ENCODE measurements at places on chromosomes 1 and 21.

GRCh38 chr1:211557894-211558625 is 20.9 kb downstream of the SLC30A1 start:
- no peak for DNase-seq

GRCh38 chr1:236403905-236404696 is 10.0 kb downstream of the EDARADD start:
- no peak for DNase-seq

GRCh38 chr1:16067127-16067768 is 6.2 kb downstream of the FAM131C start:
- no peak for DNase-seq

DNA sequence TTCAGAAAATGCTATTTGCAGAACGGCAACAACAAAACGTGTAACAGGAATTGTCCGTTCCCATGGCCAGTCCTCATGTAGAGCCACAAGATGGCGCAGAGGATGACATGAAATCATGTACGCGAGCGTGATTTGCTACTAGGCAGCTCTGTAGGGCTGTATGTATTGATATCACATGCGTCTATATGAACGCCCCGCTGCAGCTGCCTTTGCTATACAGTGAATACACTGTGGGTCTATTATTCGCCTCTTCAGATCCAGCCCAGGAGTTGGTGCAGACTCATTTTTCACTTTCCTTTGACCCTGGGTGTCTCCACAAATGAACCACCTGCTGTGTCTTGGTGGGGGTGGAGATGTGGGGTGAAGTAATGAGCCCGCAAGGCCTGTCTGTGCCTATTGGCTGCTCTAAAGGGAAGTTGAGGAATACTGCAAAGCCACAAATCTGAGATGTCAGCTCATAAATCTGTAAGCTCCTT is 361.5 kb downstream of the KIF26B start:
- DNase-seq = no peak

- DNase-seq = no peak
Measured at GRCh38 chr1:183651612-183652011, 1.5 kb downstream of the APOBEC4 start.

GRCh38 chr1:230002164-230002803 is 64.8 kb upstream of the GALNT2 start:
- no peak for DNase-seq

DNA sequence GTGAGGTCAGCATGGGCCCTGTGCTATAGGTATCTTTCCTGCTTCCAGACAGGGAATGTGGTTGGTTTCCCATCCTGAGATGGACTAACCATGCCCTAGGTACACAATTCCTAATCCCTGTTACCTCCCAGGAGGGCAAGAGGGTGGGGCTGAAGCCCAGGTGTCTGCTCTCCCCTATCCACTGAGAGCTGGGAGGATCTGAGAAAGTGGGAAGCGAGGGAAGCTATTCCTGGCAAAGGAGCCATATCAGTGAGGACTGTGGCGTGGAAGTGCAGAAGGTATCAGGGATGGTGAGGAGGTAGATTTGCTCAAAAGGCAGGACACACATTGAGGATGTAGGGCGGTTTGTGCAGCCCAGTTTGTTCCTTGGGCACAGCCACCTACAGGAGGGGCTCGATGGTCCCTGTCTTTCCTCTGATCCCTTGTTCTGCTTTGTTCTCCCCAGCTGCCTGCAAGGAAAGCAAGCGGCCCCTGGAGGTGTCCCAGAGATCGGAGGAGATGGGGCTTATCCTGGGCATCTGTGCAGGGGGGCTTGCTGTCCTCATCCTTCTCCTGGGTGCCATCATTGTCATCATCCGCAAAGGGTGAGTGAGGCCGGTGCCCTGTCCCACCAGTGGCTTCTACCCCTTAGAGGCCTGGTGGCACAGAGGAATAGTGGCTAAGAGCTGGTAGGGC is 48.1 kb downstream of the PTPRU start:
- no peak for DNase-seq

- DNase-seq = no peak
Measured at GRCh38 chr1:14857436-14858195, 259.1 kb downstream of the KAZN start.

- DNase-seq = no peak
Measured at GRCh38 chr1:206796981-206797402, 24.7 kb upstream of the IL10 start.

DNA sequence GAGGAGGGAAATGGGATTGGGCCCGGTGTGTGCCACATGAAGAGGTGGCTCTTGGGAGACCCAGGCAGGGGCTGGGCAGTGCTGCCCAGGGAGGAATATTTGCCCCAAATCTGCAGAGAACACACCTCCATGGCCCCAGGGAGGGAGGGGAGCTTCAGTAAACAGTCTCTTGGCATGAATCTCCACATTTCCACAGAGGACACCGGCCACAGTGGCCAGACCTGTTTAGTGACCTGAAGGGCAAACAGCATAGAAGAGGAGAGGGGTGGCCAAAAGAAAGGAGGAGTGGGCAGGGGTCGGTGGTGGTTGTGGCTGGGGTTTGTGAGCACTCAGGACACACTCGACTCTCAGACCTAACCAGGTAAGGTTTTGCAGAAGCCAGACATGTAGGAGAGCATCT is 54.0 kb upstream of the IFFO2 start:
- no peak for DNase-seq

DNA sequence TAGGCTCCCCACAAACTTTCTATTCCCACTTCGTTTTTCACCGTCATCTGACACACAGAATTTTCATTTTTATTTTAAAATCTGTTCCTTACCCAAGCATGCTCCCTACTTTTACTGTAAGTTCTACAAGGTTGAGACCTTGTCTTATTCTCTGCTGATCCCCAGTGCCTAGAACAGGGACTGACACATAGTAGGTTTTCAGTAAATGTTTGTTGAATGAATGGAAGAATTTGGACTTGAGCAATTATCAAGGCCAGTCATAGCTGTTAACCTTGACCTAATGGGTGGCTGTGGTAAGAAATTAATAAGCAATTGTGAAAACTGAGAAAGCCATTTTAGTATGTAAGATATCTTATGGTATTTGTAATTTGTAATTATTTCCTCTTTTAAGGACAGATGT is 71.1 kb downstream of the LAMC1 start:
- no peak for DNase-seq

- no peak for DNase-seq
Measured at GRCh38 chr1:184485751-184486723, 99.2 kb downstream of the C1orf21 start.

GRCh38 chr1:51569284-51570062 is 47.4 kb upstream of the OSBPL9 start:
- no peak for DNase-seq

GRCh38 chr1:224784265-224785039 is 145.0 kb upstream of the DNAH14 start:
- no peak for DNase-seq

DNA sequence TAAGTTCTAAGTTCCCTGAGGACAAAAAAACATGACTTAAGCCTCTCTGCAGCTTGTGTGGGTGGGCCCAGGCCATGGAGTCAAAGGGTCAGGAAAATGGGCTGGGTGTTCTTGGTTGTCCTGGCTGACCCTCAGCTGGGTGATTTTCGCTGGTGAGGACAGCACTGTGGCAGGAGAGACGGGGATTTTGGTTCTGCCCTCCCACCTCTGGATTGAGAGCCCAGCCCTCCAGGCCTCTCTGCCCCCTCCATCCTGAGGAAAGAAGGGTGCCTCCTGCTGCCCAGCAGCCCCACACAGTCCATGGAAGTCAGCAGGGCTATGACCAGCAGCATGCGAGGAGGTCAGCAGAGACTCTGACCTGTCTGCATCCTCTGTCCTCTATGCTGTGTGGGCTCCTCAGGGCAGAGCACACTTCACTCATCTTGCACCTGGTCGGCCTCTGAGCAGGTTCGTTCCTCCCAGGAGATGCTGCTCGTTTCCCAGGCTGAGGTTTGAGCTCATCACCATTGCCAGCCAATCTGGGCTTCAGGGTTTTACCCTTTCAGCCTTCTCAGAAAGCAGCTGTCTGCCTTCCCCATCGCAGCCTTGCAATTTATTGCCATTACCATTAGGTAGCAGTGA is 26.5 kb downstream of the PHGDH start:
- DNase-seq = no peak

DNA sequence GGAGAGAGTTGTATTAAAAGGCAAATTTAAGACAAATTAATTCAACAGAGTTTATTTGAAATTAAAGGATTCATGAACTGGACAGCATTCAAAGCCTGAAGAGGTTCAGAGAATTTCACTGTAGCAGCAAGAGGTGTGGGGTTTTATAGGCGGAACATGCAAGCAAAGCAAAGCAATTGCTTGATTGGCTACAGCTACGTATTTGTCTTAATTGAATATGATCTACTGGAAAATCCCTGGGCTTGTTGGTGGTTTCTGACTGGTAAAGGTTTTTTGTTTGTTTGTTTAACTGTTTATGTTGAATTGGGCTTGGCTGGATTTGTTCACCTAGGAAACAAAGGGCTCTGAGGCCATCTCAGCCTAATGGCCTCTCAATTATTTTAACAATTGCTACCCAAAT is 61.5 kb downstream of the KCNK1 start:
- DNase-seq = no peak

DNA sequence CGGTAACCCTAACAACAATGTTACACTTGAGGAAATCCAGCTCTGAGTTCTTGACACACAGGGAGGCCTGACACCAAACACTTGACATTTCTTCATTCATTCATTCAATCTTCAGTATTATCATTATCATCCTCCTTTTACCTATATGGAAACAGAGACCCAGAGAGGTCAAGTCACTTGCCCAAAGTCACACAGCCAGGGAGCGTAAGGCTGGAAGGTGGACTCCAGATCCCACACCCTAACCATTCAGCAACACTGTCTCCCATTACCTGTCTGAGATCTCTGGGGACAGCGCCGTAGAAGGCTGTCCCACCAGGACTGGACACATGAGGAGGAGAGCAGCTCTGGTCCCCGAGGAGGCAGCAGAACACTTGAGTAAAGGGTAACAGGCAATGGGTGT is 101.4 kb downstream of the SYF2 start:
- no peak for DNase-seq

DNA sequence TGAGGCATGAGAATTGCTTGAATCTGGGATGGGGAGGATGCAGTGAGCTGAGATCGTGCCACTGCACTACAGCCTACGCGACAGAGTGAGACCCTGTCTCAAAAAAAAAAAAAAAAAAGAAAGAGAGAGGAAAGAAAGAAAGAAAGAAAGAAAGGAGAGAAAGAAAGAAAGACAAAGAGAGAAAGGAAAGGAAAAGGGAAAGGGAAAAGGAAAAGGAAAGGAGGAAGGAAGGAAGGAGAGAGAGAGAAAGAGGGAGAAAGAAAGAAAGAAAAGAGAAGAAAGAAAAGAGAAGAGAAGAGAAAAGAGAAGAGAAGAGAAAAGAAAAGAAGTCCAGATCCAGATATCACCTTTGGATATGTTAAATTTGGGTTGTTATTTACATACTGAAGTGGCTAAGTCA is 106.0 kb downstream of the DPYD start:
- no peak for DNase-seq

DNA sequence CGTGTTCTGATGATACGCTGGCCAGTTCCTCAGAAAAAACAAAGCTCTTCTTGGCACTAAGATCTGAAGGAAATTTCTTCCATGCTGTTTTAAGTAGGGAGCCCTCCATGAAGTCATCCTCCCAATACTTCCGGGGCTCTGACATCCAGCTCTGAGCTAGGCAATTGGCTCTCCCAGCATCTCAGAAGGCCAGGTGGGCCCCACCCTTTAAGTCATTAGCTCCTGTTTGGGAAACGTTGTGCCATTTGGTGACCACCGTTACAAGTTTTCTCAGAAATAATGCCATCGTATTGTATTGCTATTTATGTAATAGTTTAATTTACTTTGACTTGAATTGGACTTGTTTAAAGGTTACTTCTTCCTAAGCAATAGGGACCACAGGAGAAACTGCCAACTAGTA is 130.3 kb upstream of the EDN2 start:
- DNase-seq = no peak

DNA sequence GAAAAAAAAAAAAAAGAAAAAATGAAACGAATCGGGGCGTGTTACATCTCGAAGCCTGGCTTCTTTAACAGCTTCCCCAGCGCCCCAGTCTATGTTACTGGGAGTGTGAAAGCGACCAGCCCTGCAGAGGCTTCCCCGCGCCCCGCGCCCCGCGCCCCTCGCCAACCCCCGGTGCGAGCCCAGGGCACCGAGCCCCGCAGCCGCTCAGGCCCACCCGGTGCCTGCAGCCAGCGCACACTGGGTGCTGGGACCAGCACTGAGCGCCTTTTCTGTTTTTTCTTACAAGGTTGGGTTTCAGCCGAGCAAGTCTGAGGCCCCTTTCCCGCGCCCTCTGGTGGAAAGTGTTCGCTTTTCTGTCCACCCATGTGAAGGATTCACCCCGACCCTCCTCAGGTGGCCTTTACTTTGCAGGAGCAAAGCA is 42.1 kb upstream of the ZNF496 start:
- DNase-seq = peak; percentile 34

DNA sequence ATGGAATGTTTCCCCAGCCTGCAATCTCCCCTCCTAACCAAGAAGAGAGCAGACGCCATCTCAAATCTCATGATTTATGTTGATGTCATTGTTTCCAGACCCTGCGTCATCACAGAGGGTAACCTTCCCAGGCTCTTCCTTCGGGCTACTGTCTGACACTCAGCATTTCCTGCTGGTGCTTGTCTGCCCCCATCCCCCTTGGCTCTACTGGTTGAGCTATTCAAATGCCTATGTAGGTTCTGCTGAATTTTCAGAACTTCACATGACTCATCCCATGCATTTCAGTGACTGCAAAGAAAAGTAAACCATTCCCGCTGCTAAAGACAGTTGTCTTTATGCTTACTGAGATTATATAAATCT is 24.8 kb upstream of the ITPKB start:
- DNase-seq = no peak

GRCh38 chr21:14616380-14617039 is 70.4 kb upstream of the SAMSN1 start:
- no peak for DNase-seq

- DNase-seq = no peak
Measured at GRCh38 chr1:229029879-229030235, 241.1 kb upstream of the RAB4A start.

DNA sequence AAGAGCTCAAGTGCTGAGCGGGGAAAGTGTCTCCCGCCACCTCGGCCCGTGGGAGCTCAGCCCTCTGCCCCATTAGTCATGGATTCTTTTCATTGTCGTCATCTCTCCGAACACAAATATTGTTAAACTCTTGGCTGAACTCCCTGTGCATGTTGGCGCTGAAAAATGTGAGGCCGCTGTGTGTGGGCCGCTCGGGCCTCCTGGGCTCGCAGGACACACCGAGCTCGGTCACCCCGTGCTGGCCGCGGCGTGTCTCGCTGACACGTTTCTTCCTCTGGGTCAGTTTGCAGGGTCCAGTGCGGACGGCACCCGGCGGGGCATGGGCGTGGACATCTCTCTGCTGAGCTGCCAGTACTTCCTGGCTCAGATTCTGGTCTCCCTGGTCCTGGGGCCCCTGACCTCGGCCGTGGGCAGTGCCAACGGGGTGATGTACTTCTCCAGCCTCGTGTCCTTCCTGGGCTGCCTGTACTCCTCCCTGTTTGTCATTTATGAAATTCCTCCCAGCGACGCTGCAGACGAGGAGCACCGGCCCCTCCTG is 25.6 kb downstream of the SLC45A1 start:
- DNase-seq = no peak

DNA sequence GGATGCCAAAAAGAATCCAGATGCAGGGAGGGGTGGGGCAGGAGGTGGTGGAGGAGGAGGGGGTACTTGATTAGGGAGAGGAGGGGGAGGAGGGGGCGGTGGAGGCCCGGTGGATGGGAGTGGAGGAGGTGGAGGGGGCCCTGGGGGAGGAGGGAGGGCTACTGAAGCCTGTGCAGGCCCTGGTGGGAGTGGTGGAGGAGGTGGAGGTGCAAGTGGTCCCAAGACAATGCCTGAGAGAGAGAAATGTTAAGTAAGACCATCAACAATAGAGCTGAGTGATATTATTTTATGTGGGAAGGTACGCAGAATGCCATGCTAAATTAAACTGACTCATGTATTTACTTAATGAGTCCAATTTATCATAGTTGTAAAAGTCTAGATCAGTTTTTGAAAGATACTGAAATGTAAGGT is 86.8 kb upstream of the LBR start:
- DNase-seq = no peak

Data from GM12892 (cell line).